ENCODE measurements at places on chromosomes 7 and 10.

DNA sequence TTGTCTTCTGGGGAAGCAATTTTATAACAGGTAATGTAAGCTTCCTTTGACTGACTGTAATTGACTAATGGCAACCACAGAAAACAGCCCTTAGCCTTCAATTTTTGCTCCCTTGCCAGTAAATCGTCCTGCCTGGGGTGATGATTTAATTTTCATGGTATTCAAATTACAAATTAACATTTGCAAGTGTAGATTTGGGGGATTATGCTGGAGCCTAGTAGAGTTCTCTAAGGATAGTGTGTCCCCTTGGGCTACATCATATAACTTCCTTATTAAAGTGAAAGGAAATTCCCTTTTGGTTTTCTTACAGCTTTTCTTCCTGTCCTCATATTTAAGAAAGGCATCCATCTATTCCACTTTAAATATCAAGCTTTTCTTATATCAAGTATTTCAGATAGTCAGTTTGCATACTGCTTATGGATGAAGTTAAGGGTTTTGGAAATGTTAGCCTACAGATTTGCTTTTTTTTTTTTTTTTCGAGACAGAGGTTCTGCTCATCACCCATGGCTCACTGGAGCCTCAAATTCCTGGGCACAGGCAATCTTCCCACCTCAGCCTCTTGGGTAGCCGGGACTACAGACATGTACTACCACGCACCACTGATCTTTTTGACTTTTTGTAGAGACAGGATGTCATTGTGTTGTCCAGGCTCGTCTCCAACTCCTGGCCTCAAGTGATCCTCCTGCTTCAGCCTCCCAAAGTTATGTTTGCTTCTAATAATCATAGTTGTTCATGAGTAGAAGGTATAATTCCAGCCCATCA, 35.9 kb upstream of the HDAC9 start:
- no peak for DNase-seq

DNA sequence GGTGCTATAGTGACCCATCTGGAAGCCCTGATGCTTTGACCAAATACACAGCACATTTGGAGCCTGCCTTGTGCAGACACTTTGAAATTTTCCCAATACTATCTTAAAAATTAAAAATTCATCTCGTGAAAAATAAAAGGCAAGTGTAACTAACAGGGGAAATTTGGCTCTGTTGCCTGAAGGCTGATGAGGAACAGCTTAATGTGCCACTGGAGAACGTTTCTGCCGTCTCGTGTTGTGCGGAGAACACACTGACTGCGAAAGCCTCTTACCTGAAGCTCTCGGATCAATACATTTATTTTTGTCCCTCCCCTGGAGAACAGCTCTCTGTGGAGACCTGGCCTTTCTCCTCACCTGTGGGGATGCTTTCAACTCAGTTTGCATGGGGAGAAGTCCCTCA, 77.2 kb upstream of the CHST15 start:
- DNase-seq: no peak

DNA sequence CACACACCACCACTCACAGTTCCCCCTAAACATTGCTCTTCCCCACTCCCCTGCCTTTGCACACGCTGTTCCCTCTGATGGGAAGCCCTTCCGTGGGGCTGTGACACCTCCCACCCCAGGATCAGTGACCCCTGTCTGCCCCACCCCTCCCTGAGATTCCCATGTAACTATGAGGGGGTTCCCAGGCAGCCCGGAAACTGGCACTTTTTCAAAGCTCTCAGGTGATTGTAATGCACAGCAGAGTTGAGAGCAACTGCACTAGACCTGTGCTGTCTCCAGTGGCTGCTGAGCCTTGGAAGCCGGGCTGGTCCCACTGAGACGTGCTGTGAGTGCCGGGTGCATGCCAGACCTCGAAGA, 29.8 kb downstream of the GPRIN2 start:
- no peak for DNase-seq

GRCh38 chr7:108972004-108972403, 402.3 kb downstream of the DNAJB9 start:
- no peak for DNase-seq

DNA sequence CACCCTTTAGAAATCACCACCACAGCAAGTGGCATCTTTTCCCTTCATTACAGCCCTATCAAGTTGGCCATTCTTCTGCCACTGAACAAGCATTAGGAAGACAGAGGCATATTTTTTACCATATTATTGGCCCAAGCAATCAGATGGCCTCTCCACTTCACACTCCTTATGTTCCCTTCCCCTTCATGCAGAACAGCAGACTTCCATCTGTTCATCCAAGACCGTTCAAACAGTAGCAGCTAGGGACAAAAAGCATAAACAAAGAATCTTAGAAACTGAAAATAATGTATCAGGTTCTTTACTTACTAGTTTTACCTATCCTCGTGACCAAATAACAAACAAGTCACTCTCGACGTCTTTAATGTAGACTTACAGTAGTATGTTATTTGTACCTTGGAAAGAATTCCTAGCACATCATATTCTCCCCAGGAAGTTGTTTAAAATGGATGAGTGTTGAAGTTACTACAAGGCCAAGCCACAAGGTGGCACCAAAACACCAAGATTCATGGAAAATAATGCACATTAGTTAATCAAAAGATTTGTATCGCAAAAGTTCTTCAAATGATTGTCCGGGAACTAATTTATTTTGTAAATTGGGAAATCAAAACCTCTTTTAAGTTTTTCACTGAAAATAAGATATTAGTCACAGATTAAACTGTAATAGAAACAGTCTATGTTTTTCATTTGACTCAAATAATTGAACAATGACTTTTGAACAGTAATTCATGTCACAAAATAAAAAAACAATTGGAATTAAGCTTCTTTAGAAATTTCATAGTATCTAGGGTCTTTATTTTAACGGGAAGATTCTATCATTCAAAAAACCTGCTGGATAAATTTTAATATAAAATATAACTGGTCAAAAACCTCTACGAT, 112.1 kb downstream of the VPS41 start:
- DNase-seq: peak; percentile 32

- no peak for DNase-seq
Observed at GRCh38 chr7:131186816-131187215, 140.9 kb upstream of the MKLN1 start.

DNA sequence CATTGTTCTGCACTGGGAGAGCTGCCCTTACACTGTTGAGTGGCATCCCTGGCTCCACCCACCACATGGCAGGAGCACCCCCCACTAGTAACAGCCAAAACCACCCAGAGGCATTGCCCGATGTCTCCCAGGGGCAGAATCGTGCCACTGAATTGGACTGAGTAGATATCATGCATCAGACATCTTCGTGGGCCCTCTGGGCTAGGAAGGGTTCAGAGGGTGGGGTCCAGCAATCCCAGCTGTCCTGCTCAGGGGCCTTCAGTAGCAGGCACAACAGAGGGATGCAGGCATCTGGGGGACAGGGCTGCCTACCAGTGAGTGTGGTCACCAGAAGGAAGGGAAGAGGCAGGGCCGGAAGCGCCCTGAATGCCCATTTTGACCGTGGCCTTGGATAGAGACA, 119.7 kb upstream of the PPP2R2D start:
- no peak for DNase-seq

DNA sequence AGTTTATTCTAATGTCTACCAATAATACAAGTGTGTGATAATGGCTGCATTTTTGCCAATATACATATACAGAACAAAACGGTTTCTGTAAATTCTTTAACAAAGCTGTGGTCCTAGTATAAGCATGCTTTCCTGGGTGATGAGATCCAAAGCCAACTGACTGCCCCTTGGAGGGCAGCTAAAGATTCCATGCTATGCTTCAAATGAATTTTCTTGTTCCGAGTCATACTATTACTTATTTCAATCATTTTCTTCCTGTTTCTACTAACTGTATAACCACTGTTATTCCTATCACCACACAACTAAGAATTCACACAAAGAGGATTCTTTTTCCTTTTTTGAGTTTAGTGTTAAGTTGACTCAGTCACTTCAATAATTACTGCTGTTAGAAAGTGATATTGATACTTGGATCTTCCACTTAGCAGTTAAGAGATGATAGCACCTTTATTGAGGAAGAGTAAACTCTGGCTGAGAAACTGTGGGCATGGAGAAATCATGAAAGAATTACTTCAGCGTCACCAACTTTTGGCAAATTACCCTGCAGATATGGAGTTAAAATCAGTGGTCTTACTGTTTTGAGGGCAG, 197.5 kb downstream of the ARL4A start:
- DNase-seq: no peak

GRCh38 chr10:22148961-22149360, 68.9 kb downstream of the EBLN1 start:
- DNase-seq: no peak

DNA sequence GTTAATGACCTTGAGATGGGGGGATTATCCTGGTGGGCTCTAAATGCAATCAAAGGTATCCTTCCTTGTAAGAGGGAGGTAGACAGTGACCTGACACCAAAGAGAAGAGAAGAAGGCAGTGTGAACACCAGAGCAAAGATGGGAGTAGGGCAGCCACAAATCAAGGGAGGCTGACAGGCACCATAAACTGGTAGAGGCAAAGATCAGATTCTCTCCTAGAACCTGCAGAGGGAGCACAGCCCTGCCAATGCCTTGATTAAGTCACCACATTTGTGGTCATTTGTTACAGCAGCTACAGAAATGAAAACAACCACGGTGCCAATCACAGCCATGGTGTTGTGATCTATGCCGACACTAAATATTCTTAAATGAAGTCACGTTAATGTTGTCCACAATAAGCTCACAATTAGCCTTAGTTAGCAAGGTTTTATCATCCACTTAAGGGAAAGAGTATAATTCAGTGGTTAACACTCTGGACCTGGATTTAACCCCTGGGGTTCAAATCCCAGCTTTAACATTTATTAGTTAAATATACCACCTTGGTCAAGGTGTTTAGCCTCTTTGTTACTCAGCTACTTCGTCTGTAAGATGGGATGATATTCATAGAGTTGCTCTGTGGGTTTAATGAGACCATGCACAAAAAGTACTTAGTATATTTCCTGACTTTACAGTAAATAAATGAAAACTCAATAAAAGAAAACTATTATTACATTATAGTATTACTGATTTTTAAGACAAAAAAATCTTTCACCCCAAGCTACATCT, 70.8 kb downstream of the SGMS1 start:
- DNase-seq: peak; percentile 6

DNA sequence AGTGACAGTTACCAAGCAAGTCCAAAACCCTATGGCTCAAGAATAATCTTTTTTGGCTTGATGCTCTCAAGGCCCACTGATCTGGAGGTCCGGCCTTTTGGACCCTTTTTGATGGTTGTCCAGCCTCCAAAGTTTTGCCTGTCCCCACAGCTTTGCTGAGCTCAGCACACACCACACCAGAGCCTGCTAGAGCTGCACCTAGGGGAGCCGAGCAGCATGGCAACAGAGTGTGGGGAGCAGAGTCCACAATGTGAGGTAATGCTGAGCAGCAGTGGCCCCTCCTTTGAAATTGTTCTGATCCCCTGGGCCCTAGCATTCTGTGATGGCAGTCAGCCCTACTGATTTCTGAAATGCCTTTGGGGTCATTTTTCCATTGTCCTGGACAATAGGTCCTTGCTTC, 9.3 kb downstream of the GIMAP7 start:
- no peak for DNase-seq

- no peak for DNase-seq
Observed at GRCh38 chr10:44879531-44879899, 31.6 kb upstream of the TMEM72 start.

GRCh38 chr10:108696792-108697477, 1226.4 kb downstream of the XPNPEP1 start:
- DNase-seq: no peak

DNA sequence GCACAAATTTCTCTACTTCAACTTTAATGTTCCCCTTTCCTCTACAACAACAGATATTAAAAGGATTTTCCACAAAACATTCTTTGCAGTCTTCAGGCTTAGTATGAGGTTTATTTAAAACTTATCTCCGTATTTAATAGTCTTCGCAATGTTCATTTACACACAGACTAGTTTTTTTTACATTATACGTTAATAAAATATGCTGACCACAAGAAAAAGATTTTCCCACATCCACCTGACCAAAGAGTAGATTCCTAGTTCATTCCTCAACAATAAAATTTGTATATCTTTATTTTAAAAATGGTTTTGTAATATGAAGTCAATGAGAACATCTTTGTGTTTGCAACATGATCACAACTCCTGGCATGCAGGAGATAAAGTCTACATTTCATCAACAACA, 42.4 kb downstream of the POT1 start:
- no peak for DNase-seq

DNA sequence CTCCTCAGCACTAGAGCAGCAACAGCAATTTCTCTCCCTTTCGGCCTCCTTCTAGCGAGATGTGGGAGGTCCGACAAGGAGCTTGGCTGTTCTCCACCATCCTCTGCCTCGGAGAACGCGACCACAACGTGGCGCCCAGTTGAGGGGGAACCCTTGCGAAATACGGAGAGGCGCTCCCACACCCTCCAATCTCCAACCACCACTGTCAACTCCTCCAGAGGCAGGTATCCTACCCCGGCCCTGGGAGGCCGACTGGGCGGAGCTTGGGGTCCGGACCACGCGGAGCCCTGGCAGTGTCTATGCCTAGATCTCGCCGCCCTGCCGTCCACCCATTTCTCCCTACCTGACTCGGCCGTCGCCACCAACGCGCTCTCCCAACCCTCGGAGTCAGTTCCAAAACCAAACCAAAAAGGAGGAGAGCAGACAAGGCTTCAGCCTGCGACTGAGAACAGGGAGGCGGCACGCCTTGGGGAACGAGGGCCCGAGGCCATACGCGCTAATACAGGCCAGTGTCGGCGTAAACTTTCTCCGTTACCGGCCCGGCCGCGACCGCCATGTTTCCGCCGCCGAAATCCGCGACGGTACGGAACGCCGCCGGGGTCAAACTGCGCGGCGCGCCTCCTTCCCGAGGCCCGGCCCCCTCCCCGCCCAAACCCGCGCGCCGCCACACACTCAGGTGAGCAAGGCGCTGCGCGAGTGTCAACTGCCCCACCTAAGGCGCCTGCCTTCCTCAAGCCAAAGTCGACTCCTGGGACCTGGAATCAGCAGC, at the start of gene TMEM168:
TSS of gene TMEM168 (minus strand) at position 577 of the 769 bp plus-strand sequence. CDS start 5,568 bp downstream, outside the sequence.
- DNase-seq: peak; percentile 74

- DNase-seq: no peak
Observed at GRCh38 chr10:7007600-7008190, 403.1 kb downstream of the SFMBT2 start.

- peak; percentile 47 for DNase-seq
Observed at GRCh38 chr10:29496341-29497162, 138.2 kb downstream of the SVIL start.

GRCh38 chr10:30556189-30556588, 73.4 kb downstream of the LYZL2 start:
- DNase-seq: no peak

DNA sequence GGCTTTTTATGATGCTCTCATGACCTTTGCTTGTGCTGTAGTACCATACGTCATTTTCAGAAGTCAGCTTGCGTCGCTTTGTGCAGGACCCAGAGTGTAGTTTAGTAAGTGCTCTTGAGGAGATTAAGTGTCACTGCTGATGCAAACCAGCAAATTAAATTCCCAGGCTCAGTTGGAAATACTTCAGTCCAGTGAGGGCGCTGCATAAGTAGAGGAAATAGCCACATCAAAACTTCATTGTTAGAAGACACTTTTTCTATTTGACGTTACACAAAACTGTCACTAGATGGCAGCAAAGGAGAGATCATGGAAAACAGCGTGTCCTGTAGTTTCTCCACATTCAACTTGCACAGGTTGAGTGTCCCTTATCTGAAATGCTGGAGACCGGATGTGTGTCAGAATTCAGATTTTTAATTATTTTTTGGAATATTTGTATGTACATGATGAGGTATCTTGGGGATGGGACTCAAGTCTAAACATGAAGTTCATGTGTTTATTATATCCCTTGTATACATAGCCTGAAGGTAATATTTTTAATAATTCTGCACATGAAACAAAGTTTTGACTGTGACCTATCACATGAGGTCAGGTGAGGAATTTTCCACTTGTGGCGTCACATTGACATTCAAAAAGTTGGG, 7.9 kb downstream of the ZNF22 start:
- no peak for DNase-seq

GRCh38 chr7:110775046-110775445, 315.9 kb upstream of the LRRN3 start:
- DNase-seq: no peak

Data from stimulated activated CD8-positive, alpha-beta memory T cell treated with anti-CD3 and anti-CD28 coated beads, Interleukin-12 subunit alpha, Interleukin-12 subunit beta, amount 100 ng/mL, for 1 hour (primary cell).